ENCODE measurements at places on chromosomes 3 and 15.

DNA sequence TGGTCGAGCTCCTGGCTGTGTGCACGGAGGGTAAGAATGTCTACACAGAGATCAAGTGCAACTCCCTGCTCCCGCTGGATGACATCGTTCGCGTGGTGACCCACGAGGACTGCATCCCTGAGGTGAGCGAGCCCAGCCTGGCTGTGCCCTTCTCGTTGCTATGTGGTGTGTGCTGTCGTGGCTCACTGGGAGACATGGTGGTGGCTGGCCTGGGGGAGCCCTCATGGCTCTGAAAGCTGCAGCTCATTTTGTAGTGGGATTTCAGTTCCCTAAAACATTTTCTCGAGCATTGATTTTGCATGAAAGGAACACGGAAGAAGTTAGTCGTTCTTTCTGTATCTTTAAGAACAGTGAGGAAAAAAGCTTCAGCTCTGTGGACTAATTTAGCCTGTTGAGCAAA lies 200.5 kb downstream of the ITPR1 start:
- DNase-seq: no peak

DNA sequence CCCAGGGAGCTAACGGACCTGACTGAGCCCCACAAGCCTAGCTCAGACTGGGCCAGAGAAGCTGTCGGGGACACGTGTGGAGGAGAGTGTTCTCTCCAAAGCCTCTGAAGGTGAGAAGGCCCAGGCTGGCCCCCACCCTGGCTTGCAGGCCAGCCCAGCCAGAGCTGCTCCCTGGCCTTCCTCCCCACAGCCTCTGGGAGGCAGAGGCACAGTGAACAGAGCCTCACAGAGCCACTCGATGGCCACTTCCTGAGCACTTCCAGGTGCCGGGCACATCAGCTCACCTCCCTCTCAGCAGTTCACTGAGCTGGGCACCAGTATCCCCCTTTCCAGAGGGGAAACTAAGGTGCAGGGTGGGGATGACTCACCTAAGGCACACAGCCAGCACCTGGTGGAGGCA lies 109.4 kb upstream of the LINGO1 start:
- DNase-seq: no peak

GRCh38 chr3:50450209-50450921 lies 53.1 kb downstream of the CACNA2D2 start:
- DNase-seq: peak; percentile 50

DNA sequence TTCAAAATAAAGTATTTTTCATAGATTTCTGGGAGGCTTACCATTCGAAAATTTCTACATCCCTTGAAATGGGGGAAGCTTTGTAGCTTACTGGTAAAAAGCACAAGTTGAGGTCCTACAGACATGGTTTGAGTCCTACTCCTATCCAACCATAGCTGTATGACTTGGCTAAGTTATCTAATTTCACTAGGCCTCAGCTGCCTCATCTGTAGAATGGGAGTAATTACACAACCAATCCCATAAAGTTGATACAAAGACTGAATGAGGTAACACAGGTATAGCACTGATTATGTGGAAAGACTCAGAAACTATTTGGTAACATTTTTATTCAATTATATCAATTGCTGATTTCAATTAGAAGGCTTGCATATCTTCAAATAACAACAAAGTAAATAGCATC lies 157.4 kb downstream of the PLD1 start:
- no peak for DNase-seq

- no peak for DNase-seq
Observed at GRCh38 chr3:4166540-4166939, 136.6 kb upstream of the SETMAR start.
